Left colon (tissue), 2 donors: ENCODE measurements at places on chromosomes 13 and 19. TPM values are rescaled to one million over a fixed set of nuclear protein-coding genes. Genes with fewer than 3 reads are reported as not detected.

CBLC gene
- 84.4 TPM for total RNA-seq

ZNF600 gene
- total RNA-seq, result 12.0 TPM

SELENOV gene
- total RNA-seq, result not detected

SLC7A9 gene
- total RNA-seq, result 0.31 TPM
